ENCODE measurements at places on chromosomes 5 and 9.

DNA sequence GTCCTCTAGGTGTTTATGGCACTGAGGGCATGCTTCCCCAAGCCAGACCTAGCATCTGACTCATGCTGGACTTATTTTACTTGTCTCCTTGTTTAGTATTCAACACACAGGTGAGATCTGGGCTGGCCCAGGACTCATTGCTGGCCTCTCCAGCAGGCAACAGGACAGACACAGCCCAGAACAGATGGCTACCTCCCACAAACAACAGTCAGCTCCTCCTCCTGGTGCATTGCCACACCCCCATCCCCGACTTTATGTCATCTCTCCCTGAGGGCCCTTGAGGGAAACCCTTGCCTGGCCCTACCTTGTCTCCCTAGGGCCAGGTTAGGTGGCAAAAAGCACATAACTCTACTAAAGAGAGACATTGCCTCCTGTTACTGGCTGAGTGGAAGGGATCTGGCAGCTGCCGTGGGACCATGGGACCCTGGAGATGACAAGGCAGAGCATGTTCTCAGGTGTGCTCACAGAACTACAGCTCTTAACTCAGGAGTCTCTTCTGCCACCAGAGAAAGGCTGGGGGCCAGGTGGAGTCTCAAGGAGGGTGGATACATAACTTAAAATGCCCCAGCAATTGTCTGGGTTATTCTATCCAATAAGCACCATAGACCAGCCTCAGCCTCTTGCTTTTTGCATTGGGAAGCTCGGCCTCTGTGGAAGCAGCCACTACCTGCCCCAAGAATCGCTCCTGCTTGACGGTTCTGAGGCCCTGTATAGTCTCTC, 2.3 kb downstream of the ACSL6 start:
- no peak for DNase-seq

DNA sequence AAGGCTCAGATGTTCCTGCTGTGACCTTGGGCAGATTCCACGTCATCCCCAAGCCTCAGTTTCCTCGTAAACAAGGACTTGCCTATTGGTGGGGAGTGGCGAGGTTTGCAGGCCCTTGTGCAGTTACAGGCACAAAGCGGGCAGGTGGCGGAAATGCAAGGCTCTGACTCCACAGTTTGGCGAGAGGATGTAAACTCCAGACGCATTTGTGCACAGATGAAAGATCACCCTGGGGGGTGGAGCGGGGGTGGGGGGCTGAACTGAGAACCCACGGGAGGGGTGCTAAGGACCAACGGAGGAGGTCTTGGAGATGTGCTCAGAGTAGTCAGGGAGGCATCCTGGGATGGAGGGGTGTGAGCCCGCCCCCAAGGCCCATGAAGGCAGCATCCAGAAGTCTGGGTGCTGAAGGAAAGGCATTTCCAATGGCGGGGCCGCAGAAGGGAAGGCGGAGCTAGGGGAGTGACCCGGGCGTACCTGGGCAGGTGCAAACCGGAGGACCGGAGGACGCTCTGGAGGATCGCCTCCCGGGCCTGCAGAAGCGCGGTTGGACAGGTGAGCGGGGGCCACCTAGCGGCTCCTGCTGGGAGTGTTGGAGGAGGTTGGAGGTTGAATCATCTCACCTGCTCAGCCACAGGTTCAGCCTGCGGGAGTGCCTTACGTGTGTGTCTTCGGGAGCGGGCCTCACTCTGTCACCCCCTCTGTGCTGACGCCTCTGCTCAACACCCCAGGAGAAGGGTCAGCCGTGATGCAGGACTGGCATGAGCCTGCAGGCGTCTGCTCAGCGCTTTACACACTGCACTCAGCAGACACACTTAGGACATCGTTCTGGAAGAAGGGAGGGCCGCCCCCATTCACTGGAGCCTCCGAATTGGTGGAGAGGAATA, 1.9 kb upstream of the FIBCD1 start:
- peak; percentile 65 for DNase-seq

DNA sequence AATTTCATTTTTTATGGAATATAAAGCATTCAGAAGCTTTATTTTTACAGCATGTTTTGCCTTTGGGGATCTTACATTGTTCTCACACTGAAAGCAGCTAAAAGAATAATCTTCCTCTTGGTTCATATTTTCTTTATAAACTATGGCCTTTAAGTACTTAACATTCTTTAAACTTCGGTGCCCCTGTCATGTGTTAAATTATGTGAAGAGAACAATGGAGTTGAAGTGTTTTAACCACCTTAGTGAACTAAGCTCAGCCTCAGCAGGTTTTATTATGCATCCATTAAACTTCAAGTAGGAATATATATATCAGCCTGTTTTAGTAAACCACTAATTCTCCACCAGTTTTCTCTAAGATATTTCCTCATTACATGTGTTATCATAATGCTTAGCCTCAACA, 371.4 kb upstream of the CDH18 start:
- no peak for DNase-seq

- no peak for DNase-seq
These were observed 293 bp downstream of the CENPP start for GRCh38 chr9:92325991-92326500.

DNA sequence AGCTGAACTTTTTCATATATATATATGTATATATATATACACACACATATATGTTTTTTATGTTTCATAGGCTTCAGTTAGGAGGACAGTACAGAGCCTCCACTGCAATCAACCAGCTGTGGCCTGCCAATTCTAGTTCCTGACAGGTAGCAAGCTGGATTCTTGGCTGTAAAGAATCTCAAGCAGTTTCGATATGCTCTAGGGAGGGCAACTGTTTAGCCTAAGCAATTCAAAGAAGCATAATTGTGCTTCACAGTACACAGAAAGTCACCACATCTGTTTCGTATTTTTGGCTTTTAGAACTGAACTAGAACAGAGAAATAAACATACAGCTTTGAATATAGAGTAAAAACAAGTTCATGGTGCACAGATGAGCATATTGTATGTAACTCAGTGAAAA, 152.4 kb upstream of the ARRDC3 start:
- DNase-seq, result no peak

GRCh38 chr9:76502746-76503145, 43.8 kb downstream of the GCNT1 start:
- DNase-seq, result no peak

- no peak for DNase-seq
These were observed 643.9 kb upstream of the ZNF608 start for GRCh38 chr5:125390326-125390725.

GRCh38 chr5:178277866-178278265, 45.3 kb upstream of the PHYKPL start:
- no peak for DNase-seq

DNA sequence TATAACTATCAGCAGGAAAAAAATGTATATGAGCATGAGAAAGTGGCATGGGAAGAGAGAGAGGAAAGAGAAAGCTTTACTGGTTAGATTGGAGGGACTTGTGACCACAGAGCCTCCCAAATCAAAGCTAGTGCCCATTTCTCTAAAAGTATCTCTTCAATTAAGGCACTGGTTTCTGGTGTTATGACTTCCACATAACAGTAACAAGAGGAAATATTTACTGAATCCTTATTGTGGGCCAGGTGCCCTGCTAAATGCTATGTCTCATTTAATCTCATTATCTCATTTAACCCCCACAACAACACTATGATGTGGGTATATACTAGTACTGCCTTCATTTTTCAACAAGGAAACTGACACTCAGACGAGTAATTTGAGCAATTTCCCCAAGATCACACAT, 221.5 kb downstream of the EBF1 start:
- DNase-seq, result no peak

- no peak for DNase-seq
These were observed 209.6 kb downstream of the FSTL4 start for GRCh38 chr5:133402775-133403174.

DNA sequence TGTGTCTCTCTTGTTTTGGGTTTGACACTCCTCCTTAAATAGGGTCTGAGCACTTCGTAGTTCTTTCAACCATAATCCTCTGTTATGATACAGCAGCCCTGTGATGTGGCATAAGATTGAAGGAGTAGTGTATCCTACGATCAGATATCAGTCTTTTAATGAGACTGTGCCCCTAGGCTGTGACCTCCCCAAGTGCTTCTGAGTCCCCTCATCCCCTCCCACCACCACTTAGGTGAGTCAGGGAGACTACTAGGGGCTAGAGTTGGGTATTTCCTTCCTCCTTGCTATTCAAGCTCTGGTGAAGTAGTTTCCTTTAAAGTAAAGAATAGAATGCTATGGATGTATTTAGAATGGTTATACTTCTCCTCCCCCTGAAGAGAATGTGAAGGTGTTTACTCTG, 637.2 kb upstream of the GRAMD2B start:
- DNase-seq, result no peak
